ENCODE measurements at places on chromosomes 1 and 21.

- DNase-seq: no peak
Measured at GRCh38 chr1:107776900-107777663, 187.9 kb downstream of the VAV3 start.

DNA sequence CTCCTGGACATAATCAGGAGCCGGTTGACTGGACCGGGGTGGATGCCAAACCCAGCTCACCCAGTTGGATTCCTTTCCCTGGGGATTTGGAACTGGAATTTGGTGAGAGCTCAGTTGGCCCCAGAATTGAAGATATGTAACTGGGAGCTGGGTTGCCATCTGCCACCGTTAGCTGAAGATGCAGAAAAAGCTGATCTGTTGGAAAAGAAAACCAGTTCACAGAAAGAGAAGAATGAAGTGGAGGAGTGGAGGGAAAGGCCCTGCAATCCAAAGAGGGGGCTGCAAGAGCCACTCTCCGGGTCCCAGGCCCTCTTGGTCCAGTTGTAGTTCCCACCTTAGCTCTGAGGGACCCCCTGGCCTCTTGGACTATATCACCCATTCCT, 16.0 kb downstream of the TEX35 start:
- no peak for DNase-seq

DNA sequence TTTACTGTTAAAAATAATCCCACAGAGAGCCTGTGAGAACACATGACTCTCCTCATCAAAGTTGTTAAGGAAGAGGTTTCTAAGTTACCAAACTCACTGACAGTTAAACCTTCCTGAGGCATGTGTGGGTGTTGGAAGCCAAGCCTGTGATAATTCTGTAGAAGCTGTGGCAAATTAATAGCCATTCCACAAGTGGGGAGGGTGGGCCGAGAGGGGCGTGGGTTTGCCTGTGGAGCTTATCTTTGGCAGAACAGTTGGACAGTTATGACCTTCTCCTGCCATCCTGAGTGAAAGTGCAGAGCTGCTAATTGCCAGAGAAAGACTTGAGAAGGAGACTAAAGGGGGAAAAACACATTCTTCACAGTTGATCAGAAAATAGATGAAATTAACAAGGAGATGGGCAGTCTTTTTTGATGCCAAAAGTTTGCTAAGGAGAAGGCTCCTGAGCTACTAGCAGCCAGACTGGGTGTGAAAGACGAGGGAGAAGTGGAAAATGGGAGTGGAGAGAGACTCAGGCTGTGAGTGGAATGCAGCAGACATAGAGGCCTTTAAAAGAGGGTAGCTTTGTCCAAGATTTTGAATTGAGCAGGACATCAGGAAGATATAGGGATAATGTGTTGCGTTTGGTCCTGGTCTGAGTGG, 1.6 kb upstream of the PLA2G2C start:
- DNase-seq: no peak

GRCh38 chr1:200969726-200970561, 53.6 kb downstream of the KIF21B start:
- no peak for DNase-seq

All from A172 (cell line).